GM12864 (cell line): ENCODE measurements at places on chromosomes 11 and 22.

DNA sequence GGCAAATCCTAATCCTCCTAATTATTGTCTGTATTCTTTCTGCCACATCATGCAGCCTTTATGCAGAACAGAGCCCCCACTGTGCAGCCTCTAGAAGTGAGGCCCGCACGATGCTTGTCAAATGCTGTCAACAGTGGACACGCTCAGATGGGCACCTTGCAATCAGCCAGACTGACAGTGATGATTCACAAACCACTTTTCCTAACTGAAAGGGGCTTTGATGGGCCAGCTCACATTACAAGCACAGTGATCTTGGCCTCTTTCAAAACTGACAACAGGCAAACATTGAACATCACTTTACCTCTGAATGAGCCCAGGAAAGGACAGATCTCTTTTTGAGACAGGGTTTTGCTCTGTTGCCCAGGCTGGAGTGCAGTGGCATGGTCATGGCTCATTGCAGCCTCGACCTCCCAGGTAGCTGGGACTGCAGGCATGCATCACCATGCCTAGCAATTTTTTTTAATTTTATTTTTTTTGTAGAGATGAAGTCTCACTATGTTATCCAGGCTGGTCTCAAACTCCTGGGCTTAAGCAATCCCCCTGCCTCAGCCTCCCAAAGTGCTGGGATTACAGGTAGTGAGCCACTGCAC is 18.0 kb upstream of the E2F8 start:
- no peak for DNase-seq

DNA sequence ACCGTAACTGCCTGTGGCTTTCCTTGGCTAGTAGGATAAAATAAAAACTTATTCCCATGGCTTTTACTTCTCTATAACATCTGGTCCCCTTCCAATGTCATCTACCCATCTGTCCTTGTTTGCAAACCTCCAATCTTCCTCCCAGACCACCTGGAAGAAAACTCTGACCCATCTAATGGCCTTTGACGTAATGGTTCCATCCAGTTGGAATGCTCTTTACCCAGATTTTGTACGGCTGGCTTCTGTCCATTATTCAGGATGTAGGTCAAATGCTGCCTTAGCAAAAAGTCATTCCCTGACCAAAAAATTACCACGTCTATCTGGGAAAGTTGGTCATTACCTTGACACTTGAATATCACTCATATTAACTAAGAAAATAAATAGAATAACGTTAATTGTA is 577.9 kb upstream of the ANO5 start:
- DNase-seq = no peak

DNA sequence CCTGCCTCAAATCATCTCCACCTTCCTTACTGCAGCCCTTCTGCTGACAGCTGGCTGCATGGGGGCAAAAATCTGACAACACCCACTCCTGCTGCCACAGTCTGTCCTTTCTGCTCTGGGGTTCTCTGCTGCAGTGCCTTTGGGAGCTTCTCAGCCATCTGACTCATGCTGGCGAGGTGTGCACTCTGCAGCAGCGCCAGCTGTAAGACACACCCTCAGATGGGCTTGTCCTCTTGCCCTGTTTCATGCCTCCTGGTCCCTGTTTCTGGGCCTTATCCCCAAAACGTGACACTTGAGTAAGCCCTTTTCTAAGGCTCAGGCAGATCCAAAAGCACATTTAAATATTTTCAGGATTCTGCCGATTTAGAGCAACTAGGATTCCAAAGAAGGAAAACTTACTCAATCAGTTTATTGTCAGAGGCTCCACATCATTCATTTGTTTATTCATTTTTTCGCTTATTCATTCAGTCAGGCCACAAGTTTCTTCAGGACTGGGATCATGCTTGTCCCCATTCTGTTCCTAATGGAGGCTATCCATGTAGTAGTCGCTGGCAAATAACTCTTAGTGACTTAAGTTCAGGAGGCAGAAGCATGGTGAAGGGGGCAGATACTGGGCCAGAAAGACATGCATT is 60.2 kb downstream of the SMIM38 start:
- no peak for DNase-seq

- no peak for DNase-seq
Observed at GRCh38 chr22:49936018-49936972, 17.9 kb downstream of the CRELD2 start.

- no peak for DNase-seq
Observed at GRCh38 chr11:13315517-13316432, 38.2 kb downstream of the BMAL1 start.

DNA sequence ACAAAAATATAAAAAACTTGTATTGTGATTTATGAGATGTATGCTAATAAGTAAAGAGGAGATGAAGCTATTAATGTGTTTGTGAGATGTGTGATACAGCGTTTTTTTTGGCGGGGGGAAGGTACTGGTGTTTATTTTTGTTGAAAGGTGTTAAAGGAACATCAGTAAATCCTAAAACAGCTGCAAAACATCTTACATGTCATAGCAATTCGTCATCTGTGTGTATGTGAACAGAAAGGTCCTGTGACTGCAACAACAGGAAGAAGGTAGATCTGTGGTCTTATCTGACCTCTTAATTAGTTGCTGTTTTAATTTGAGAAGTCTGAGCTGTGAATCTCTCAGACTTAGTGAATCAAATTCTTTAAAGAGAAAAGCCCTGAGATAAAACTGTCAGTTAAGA is 1041.1 kb downstream of the JRKL start:
- DNase-seq = no peak

DNA sequence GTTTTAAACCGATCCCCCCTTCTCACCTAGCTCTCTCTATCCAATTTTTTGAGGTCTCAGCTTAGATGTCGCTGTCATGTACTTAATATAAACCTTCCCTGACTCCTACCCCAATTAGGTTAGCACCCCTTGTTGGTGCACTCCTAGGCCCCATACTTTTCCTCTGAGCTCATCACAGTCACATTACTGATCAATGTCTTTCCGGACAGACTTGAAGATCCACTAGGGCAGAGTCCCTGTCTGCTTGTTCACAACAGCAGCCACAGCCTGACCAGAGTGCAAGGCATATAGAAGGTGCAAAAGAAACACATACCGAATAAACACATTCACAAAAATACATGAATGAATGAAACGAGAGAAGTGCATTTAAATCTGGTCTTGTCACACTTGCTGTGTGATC is 261.0 kb upstream of the NARS2 start:
- no peak for DNase-seq

GRCh38 chr11:122578171-122578825 is 77.2 kb upstream of the UBASH3B start:
- DNase-seq = no peak

- DNase-seq = no peak
Observed at GRCh38 chr11:79963856-79964645, 523.2 kb upstream of the TENM4 start.
